Spleen (tissue), 13 donors: ENCODE measurements at places on chromosomes 12 and 14. TPM values are rescaled to one million over a fixed set of nuclear protein-coding genes. Genes with fewer than 3 reads are reported as not detected.

DNA sequence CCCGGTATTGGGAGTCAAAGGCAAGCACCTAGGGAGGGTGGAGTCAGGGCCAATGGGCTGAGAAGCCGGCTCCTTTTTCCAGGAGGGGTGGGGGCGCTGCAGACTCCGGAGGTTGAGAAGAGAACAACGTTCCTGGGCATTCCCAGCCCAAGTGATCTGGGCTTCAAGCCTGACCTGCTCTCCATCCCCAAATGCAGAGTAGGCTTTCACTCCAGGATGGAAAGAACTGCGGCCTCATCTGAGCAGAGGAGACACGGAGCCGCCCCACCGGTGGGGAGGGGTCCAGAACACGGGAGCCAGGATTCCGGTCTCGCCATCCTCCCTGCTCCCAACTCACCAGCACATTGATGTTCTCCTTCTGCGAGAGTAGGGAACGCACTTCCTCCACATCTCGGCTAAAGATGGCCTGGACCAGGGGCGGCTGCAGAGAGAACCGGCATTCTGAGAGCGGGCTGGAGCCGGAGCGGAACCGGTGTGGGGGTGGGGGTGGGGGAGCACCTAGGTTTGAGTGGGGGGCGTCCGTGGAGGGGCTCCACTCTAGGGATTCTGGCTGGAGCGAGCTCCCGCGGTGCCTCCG is 605 bp downstream of the ANKRD52 start:
- H3K4me3 ChIP-seq: peak overlapping the region; percentile 82
- H3K27me3 ChIP-seq: no peaks in the 10 kb centered on the region
- peaks cover 20% of the 10 kb centered on the region for H3K4me1 ChIP-seq
- H3K36me3 ChIP-seq: peaks cover 33% of the 10 kb centered on the region
- peak overlapping the region; percentile 88 for H3K27ac ChIP-seq
- DNase-seq: no peak

The ADAM21 gene
- 0.16 TPM for total RNA-seq

The GDF3 gene
- 1.7 TPM for total RNA-seq

- H3K4me1 ChIP-seq: no peaks in the 10 kb centered on the region
- H3K4me3 ChIP-seq: no peak overlapping the region
- no peaks in the 10 kb centered on the region for H3K36me3 ChIP-seq
- peaks cover 12% of the 10 kb centered on the region for H3K27me3 ChIP-seq
These were observed 9.4 kb downstream of the GALNT16 start for GRCh38 chr14:69269381-69269780.

DNA sequence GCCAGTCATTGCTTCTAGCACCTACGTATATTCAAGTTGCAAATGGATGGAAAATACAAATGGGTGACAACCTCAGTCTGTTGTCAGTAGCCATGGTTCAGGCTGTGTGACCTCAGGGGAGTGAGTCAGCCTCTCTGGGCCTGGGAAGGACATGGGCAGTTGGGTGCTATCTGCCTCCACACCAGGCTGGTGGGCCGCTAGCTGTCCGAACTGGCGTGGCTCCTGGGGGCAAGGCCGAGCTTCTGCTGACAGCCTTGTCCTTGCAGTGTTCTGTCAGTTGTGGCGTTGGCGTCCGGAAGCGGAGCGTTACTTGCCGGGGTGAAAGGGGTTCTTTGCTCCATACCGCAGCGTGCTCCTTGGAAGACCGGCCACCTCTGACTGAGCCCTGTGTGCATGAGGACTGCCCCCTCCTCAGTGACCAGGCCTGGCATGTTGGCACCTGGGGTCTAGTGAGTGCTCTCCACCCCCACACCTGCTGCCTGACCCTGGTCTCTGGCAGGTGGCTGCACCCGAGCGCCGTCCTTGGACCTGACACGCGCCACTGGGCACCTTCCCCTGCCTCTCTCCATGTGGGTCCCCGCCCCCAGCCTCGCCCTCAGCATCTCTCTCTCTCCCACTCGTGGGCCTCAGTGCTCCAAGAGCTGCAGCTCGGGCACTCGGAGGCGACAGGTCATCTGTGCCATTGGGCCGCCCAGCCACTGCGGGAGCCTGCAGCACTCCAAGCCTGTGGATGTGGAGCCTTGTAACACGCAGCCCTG is 17.1 kb downstream of the PAPLN start:
- no peaks in the 10 kb centered on the region for H3K4me1 ChIP-seq
- H3K36me3 ChIP-seq: no peaks in the 10 kb centered on the region
- no peaks in the 10 kb centered on the region for H3K27me3 ChIP-seq
- no peak overlapping the region for H3K27ac ChIP-seq
- peak; percentile 67 for DNase-seq

DNA sequence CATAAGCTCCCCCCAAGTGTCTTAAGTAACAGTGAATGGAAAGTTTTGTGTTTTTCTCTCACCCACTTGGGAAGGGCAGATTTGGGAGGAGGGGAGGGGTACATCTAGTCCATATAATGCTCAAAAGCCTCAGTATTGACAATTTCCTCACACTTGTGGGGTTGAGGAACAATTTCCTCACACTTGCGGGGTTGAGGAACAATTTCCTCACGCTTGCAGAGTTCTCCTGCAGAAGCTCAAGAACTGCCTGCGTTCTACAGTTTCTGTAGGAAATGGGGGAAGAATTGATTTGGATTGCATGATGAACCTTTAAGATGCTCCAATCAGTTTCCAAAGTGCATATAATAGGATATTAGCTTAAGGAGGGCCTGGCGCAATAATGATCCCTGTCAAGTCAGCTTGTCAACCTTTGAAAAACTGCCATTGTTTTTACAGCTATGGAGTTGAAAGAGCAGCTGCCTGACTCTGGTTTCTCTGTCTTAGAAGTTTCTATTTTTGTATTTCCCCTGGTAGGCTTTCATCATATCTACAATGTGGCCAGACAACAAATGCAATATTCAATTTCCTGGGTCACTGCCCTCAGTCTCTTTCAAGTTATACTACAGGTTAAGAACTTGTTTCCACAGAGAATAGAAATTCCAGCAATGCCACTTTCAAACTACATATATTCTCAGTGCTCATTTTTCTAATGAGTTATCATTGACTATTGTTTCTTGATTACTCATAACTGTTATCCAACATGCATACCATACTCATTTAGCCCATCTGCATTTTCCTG is 66.5 kb downstream of the PLEKHG7 start:
- no peak overlapping the region for H3K27ac ChIP-seq
- DNase-seq: no peak
- no peak overlapping the region for H3K4me3 ChIP-seq
- no peaks in the 10 kb centered on the region for H3K27me3 ChIP-seq
- H3K36me3 ChIP-seq: no peaks in the 10 kb centered on the region

The ANO2 gene
- total RNA-seq: 15.7 TPM

DNA sequence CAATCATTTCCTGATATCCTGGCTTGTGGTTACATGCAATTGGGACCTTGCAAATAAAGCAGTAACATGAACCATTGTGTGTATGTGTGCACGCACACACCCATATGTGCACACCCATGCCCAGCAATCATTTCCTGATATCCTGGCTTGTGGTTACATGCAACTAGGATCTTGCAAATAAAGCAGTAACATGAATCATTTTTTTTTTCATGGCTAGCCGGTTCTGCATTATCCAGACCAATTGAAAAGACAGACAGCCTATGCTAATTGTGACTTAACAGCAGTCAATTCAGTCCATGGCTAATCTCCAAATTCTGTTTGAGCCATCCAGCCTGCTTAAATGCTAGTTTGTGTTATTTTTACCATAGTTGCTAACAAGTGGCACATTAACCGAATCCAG is 134.3 kb downstream of the TTC7B start:
- no peak overlapping the region for H3K4me3 ChIP-seq
- no peaks in the 10 kb centered on the region for H3K36me3 ChIP-seq
- no peaks in the 10 kb centered on the region for H3K4me1 ChIP-seq
- no peaks in the 10 kb centered on the region for H3K27me3 ChIP-seq

- no peaks in the 10 kb centered on the region for H3K36me3 ChIP-seq
- H3K27ac ChIP-seq: no peak overlapping the region
- no peak for DNase-seq
- H3K4me1 ChIP-seq: no peaks in the 10 kb centered on the region
- no peaks in the 10 kb centered on the region for H3K27me3 ChIP-seq
- no peak overlapping the region for H3K4me3 ChIP-seq
These were observed 57.1 kb downstream of the NKX2-1 start for GRCh38 chr14:36462890-36463289.

The P2RX2 gene
- total RNA-seq: 0.88 TPM

- no peaks in the 10 kb centered on the region for H3K36me3 ChIP-seq
- no peaks in the 10 kb centered on the region for H3K27me3 ChIP-seq
- DNase-seq: no peak
- no peak overlapping the region for H3K27ac ChIP-seq
- no peak overlapping the region for H3K4me3 ChIP-seq
These were observed 2.8 kb upstream of the FRS2 start for GRCh38 chr12:69467366-69467765.

- H3K27me3 ChIP-seq: no peaks in the 10 kb centered on the region
- H3K4me3 ChIP-seq: no peak overlapping the region
- H3K27ac ChIP-seq: no peak overlapping the region
- no peak for DNase-seq
- no peaks in the 10 kb centered on the region for H3K36me3 ChIP-seq
These were observed 51.0 kb upstream of the SOCS2 start for GRCh38 chr12:93521225-93522080.

The DPPA3 gene
- total RNA-seq: not detected

GRCh38 chr12:37546901-37547475 is 769.6 kb upstream of the ALG10B start:
- no peaks in the 10 kb centered on the region for H3K27me3 ChIP-seq
- H3K4me1 ChIP-seq: no peaks in the 10 kb centered on the region
- no peak for DNase-seq
- H3K36me3 ChIP-seq: no peaks in the 10 kb centered on the region

DNA sequence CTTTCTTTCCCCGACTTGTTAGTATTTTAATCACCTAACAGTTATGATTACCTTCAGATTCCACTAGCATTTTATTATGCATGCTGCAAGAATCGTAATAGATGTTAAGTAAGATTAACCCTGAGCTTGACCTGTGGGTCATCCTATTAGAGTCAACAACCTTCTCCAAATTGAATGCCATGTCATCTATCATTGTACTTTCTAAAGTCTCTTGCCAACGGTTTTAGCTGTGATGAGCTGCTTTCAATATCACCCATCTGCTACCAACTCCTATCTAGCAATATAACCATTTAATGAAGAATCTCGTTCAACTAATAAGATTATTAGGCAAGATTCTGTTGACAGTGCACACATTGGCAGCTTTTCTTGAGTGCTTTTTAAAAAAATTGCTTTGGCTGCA is 33.7 kb downstream of the DACT1 start:
- no peaks in the 10 kb centered on the region for H3K36me3 ChIP-seq
- H3K27ac ChIP-seq: no peak overlapping the region
- DNase-seq: no peak
- H3K4me3 ChIP-seq: no peak overlapping the region
